Esophagus muscularis mucosa (tissue), 4 donors: ENCODE measurements at places on chromosomes 5 and 9. TPM values are rescaled to one million over a fixed set of nuclear protein-coding genes. Genes with fewer than 3 reads are reported as not detected.
A peak's percentile ranks its signal among the peaks of the same experiment; 100 is the strongest.

GRCh38 chr9:97237311-97237786 lies 70.1 kb upstream of the CCDC180 start:
- no peaks in the 10 kb centered on the region for H3K27me3 ChIP-seq
- DNase-seq: no peak
- H3K4me1 ChIP-seq: peaks cover 18% of the 10 kb centered on the region
- H3K36me3 ChIP-seq: no peaks in the 10 kb centered on the region
- peak overlapping the region; percentile 71 for H3K4me3 ChIP-seq

DNA sequence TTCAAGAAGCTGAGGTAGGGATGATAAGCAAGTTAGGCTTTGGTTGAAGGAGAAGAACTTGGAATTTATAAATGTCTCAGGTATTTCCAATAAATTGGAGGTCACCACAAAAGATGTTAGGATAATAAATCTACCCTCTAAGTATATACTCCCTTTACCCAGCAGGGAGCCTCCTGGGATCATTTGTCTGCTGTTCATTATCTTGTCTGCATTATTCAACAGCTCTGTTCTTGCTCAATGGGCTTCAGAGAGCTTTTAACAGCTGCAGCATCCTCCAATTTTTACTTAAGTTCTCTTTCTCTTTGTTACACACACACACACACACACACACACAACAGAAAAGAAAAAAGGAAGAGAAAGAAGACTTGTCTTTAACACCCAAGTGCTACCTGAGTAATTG lies 51.7 kb upstream of the VPS13A start:
- DNase-seq: no peak
- no peaks in the 10 kb centered on the region for H3K4me1 ChIP-seq
- H3K4me3 ChIP-seq: no peak overlapping the region
- H3K27ac ChIP-seq: no peak overlapping the region
- H3K36me3 ChIP-seq: no peaks in the 10 kb centered on the region

DNA sequence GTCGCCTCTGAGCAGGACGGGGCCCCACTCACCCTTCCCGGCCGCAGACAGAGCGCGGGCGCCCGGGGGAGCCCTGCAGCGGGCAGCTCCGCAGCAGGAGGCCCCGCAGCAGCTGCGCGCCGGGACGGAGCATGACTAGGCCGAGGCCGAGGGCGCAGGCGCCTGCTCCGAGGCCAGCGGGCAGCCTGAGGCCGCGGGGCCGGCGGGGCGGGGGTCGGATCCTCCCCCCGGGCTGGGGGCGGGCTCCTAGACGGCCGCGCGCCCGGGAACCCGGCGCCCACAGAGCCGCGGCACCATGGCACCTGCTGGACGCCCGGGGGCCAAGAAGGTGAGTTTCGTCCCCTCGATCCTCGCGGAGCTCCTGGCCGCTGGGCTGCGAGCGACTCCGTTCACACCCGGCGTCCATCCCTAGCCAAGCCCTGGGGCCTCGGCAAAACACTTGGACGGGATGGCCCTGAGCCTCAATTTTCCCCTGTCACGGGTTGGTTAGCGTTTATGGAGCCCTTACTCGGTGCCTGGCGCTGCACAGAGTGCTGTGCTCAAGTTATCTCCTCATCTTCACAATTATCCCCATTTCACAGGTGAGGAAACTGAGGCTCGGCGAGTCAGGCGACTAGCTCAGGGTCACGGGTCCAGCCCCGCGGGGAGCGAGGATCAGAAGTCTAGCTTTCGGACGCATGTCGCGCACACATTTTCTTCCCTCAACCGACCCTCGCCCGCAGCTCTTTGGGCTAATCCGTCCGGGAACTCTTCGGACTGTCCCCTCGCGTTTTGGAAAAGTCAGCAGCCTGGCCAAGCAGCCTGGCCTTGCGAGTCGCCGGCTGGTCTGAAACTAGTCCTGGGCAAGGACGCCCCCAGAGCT lies at the start of the genes BHMT2 and DMGDH:
BHMT2 (plus strand) TSS at position 280 of the 862 bp plus-strand sequence; CDS start at position 296, 16 bp downstream.
DMGDH (minus strand) TSS at position 187 of the 862 bp plus-strand sequence; CDS start at position 133, 54 bp downstream.
- peak; percentile 50 for DNase-seq
- H3K36me3 ChIP-seq: no peaks in the 10 kb centered on the region

SPINK5 gene
- 1.2 TPM for total RNA-seq

FAM153A gene
- 1.4 TPM for total RNA-seq
